ENCODE measurements at places on chromosomes 7 and 10.

- DNase-seq: no peak
Observed at GRCh38 chr10:129725890-129726631, 238.0 kb downstream of the EBF3 start.

DNA sequence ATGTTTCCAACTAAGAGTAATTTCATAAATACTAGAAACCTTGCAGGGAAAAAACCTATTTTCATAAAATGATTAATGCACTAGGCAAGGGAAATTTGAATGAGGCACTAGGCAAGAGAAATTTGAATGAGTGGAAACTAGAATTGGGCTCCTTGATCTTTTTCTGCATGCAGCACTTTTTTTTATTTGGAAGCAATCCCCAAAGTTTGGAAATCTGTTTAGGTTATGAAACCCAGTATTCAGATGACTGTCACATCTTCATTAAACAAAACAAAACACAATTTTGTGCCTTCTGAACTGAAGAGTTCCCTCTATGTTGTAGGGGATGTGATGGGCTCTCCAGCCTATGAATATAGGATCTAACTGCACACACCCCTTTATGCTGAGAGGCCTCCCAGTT lies 201.9 kb downstream of the BAMBI start:
- DNase-seq: no peak

- DNase-seq: no peak
Observed at GRCh38 chr7:6254866-6255265, 17.6 kb downstream of the CYTH3 start.

- no peak for DNase-seq
Observed at GRCh38 chr7:95199779-95200558, 124.4 kb downstream of the PON1 start.

- no peak for DNase-seq
Observed at GRCh38 chr7:154231732-154232131, 179.5 kb downstream of the DPP6 start.

- no peak for DNase-seq
Observed at GRCh38 chr10:91556691-91557566, 75.9 kb downstream of the PPP1R3C start.

GRCh38 chr7:143906895-143907294 lies 4.9 kb upstream of the TCAF1 start:
- DNase-seq: no peak

GRCh38 chr10:80272793-80273522 lies 16.5 kb downstream of the MAT1A start:
- no peak for DNase-seq

DNA sequence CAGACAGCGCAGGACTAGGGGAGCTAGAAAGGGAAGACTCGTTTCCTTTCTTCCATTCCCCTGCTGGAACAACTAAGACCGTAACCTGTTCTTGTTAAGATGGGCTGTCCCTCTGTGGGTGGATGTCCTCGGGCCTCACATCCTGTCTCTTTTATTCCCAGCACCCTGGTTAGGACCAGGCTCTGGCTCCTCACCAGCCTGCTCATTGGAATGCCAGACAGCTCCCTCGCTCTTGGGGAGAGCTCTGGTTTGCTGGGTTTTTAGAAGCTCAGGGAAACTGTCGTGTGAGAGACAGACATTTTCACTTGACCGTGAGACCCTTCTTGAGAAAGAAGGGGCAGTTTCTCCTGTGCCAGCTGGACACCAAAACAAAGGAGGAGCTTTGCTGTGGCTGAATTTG lies 58.1 kb upstream of the HABP2 start:
- DNase-seq: no peak

- DNase-seq: no peak
Observed at GRCh38 chr10:32846974-32847373, 111.1 kb downstream of the ITGB1 start.

GRCh38 chr10:62545160-62546066 lies 171.2 kb downstream of the ZNF365 start:
- no peak for DNase-seq

DNA sequence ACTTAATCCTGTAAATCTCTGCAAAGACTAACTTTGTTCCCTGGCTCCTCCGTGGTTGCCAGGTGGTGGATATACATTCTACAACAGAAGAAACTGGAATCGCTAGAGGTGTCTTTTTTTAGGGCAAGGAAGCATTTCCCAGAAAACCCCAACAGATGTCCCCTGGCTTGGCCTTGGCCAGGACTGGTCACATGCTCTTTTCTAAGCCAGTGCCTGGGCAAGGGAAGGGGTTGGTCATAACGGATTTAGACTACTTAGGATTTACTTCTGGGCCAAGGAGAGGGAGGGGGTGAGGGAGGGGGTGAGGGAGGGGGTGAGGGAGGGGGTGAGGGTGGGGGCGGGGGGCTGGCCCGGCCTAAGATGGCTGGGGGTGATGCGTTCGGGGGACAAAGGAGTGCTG lies 105.7 kb downstream of the SNX10 start:
- no peak for DNase-seq

- no peak for DNase-seq
Observed at GRCh38 chr7:85022064-85022697, 164.7 kb downstream of the SEMA3D start.

- no peak for DNase-seq
Observed at GRCh38 chr10:97454330-97455036, 8.5 kb downstream of the ZDHHC16 start.

DNA sequence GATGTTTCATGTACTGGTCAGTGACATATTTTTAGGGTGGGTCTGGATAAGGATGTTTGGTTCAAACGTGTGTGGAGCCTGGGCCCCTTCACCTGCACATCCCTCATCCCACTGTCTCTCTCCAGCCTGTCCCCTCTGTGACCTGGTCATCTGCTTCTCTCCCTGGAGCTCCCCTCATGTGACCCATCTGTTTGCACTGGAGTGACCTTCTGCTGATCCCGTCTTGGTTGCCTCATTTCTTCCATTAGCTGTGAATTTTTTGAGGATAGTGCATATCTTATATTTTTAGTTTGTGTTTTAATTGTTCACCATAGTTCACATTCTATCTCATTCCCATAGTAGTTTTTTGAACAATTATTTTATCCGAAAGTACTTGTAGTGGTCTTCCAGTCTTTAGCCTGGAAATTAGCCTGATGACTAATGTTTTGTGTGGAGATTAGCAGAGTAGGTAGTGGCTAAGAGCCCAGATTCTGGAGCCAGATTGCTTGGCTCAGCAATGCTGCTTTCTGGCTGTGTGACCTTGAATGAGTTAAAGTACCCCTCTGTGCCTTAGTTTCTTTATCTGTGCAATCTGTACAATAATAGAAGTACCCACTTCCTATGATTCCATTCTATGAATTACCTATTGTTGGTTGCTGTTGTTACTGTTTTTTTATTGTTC lies 224.5 kb downstream of the LRMDA start:
- no peak for DNase-seq

- DNase-seq: no peak
Observed at GRCh38 chr10:110032801-110033700, 25.3 kb downstream of the ADD3 start.

DNA sequence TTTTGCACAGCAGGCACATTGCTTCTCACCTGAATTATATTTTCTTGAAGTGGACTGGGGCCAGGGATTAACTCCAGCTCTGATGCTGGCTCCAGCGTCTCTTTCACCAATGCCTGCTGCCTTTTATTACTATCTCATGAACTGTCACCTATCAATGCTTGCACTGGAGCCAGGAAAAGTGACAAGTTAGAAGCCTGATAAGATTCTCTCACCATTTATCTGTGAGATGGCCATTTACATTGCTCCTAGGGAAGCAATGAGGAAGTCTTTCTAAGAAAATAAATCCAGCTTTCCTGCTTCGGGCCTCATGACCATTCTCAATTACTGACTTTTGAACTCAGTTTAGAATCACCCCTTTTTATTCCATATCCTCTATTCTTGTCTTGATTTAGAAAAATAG lies 48.5 kb upstream of the LRRTM3 start:
- DNase-seq: no peak
